ENCODE measurements at places on chromosomes 2 and 18.

DNA sequence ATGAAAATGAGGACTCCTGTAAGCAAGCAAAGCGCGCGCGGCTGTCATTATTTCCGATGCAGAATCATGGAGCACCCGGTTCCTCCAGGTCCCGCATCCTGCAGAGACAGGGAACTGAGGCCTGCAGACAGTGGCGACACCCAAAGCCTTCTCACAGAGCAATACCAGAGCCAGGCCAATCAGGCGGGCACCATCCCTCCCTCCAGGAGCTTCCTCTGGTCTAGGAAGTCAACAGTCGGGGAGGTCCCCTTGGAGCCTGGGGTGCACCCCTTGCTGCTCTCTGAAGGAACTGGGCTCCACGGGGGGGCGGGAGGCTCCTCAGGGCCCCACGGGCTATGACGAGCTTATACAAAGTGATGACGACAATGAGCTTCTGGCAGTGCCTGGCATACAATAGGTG, 60.3 kb upstream of the HPCAL1 start:
- DNase-seq, result no peak

DNA sequence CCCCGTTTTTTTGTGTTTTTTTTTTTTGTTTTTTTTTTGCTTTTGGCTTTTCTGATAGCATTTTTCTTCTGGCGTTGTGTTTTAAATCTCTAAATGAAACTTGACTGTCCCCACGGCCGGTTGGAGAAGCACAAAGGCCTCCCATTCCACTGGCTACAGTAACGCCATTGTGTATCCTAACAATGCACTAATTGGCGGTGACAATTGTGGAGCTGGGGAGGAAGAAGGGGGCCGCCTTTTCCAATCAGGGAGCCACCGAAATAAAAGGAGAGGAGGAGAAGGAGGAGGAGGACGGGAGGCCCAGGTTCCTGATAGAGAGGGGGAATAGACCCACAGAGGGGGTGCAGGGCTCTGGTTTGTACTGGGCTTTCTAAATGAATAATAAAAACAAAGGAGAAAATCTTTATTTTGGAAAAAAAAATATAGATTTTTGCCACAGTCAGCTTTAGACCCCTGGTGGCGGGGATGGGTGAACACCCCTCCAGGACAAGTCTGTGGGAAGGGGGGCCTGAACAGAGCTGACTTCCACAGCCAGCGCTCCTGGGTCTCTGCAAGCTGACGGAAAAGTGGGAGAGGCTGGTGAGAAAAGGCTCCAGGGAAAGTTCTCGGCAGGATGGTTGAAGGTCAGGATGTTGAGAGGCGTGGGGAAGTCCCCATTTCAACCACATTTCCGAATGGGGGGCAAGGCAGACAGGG, 43.7 kb upstream of the FZD5 start:
- DNase-seq, result no peak

DNA sequence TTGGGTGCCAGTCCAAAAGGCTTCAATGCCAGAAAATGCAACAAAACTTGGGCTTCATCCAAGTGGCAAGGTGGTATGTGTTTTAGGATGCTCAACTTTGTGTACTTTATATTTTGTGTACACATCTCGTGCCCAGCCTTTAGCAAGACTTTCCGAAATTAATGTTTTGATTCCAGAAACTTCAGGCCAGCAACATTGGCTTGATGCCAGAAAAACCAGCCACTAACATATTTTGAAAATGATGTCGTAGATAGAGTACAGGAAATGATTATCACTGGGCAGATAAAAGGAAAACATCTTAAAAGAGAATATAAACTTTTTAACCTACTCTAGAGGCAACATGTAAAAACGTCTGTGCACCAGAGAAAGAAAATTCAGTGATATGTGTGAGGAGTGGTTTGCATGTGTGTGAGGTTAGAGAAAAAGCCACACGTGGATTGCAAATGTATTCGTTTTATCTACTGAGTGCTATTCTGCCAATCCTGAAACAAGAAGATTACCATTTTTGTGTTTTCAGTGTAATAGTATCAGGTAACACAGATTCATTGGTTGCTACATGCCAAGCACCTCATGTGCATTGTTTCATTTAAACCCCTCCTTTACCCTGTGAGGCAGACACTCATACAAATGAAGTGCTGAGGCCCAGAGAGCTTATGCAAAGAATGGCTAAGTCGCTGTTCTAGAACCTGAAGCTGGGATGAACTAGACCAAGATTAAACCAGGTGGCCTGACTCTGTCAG, 264.8 kb downstream of the C1D start:
- no peak for DNase-seq

- no peak for DNase-seq
These were observed 56.3 kb upstream of the TMEM200C start for GRCh38 chr18:5951515-5952091.

GRCh38 chr2:67565761-67566160, 168.6 kb downstream of the ETAA1 start:
- DNase-seq, result no peak

DNA sequence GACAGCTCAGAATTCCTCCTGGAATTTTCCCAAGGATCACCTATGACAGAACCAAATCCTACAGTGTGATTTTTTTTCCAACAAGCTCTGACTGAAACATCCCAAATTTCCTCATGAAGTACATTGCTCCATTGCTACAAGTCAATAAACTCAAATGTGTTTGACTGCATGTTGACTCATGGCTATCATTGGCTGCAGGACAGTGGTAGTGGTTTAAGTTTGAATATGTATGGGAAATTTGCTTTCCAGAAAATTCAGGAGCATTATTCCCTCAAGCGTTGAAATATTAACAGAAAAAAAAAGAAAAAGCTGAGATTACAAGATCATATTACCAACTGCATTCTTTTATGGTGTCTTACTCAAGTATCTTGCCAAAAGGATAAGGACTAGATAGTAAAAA, 402.8 kb upstream of the DSEL start:
- DNase-seq, result no peak

DNA sequence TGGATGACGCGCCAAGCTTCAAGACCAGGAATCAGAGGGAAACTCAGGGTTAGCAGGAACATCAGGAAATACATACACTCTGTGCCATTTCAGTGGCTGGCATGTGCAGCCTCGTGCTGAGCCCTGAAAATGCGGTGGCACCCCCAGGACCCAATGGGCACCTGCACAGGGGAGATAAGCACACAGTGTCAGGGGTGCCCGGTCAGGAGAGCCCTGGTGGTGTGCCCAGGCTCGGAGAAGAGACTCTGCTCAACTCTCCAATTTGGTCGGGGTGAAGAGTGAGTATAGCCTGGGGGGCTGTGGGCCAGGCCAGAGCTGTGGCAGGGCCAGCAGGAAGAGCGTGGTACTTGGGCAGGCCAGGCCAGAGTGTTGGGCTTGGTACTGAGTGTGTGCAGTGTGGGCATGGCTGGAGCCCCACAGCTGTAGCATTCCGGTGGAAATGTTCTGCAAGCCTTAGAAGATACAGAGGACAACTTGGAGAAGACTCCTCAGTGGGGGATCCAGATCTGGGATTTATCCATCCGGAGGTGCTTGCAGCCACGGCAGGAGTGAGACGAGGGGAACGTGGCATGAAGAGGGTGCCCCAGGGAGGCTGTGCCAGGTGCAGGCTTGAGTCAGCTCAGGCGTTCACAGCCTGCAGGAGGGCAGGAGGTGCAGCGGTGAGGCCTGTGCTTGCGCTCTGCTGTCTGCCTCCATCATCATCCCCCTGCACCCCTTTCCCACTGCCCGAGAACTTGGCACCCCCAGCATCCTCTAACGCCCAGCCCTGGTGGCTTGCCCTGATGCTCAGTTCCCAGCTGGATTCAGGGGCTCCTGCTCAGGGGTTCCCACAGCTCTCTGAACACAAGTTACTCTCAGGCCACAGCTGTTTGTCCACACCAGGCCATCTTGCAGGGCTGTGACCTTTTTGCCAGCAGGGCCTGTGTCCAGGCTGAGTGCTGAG, 451.7 kb upstream of the HS6ST1 start:
- no peak for DNase-seq

GRCh38 chr2:120208381-120209353, 14.5 kb downstream of the TMEM185B start:
- no peak for DNase-seq

- DNase-seq, result no peak
These were observed 46.7 kb downstream of the LYPD6B start for GRCh38 chr2:149084924-149085795.

DNA sequence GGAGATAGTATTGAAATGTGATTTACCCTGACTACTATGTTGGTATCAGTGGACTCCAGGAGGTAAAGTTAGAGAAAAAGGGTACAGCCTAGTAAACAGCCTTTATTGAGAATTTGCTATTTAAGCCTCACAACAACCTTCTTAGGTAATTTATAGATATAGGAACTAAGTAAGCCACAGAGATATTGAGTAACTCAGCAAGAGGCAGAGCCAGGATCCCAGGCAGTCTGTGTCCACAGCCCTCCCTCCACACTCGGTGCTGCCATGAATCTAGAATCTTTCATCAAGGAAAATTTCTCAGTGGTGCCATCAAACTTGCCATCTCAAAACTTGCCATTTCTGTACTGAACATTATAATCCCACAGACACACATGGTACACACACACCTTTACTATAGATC, 170.9 kb downstream of the CAPN13 start:
- no peak for DNase-seq

DNA sequence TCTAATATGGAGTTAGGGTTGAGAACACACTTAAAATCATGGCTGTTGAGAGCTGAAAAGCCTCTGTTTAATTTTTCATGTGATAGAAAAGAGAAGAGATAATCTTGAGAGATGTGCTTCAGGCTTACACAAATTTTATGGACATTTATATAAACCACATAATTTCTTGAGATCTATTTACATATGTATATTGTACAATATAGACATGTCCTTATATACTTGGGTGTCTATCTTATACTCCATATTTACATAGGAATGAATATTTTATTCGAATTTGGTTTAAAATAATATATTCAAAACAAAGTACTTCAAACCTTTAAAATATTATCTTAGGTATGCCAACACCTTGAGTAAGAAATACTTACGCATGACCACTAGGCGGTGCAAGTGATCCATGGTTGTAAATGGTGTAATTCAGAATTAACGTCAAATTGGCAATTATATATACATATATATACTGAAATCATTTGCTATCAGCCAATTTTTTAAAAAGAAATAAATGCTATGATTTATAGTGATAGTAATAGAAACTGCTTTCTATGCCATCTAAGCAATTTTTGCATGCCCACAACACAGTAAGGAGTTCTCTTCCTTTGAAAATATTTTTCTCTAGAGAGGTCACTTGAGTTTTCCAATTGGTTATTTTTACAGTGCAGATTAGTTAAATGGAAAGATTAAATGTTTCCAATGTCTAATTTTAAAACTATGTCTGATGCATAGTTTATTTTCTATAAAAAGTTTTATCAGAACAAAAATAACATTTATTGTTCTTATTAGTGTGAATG, 37.6 kb upstream of the SPAG16 start:
- DNase-seq, result peak; percentile 65

DNA sequence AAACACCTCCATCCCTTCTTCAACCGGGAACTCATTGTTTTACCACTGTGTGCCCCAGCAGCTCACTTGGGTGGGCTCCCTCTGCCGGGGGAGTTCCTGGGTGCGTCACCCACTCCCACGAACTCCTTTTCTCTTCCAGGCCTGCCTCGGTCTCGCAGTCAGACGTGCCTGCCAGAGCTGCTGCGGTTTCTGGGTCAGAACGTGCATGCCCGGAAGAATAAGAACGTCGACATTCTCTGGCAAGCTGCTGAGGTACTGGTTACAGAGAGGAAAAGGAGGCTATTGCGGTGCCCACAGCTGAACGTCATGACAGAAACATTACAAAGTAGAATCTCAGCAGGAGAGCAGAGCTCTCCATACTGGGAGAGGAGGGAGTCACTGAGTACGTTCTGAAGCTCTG, 35.6 kb downstream of the COA5 start:
- DNase-seq, result no peak

- DNase-seq, result no peak
These were observed 23.3 kb upstream of the FOSL2 start for GRCh38 chr2:28369358-28369757.

DNA sequence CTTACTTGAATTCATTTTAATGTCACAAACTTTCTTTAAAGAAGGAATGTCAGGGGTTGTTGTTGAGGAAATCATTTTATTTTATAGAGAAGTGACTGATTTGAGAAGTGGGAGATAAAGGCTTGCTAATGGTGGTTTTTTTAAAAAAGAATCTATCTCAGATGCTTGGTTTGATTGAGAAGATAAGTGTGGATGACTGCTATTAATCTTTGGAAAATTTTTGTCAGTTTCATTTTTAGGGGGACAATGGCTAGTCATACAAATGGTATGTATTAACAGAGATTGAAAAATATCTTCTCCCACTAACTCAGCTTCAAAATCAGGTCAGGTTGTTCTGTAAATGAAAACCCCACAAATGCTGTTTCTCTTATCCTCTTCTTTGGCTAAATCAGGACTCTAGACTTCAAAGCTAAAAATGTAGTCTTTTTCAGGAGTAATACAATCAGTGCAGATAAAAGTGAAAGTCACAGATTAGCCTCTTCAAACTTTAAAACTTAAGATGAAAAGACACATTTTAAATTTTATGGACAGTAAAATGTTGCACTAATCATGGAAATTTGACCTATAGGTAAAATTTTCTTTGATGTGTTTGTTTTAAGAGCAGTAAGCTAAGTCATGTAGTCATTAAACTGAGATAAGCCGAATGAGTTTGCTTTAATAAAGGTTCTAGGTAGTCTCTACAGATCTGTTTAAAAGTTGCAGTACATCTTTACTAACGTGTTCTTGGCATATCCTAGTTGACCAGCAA, 674.2 kb upstream of the VRK2 start:
- no peak for DNase-seq

DNA sequence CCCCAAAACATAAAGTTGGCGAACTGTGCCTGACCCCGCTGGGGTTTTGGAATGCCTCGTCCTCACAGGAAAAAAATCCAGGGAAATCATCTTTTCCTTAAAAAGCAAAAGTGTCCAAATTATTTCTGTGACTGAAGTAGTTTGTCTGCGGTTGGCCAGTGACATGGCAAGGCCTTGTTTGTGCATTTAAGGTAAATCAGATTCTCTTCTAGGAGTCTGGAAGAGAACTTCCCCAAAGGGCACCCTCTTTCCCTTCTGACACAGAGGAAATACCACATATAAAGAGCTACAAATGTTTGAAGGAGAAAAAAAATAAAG, 737 bp upstream of the CYB5A start:
- no peak for DNase-seq

GRCh38 chr18:77039196-77040130, 93.1 kb downstream of the MBP start:
- no peak for DNase-seq

GRCh38 chr2:235139956-235140800, 188.4 kb downstream of the SH3BP4 start:
- DNase-seq, result no peak
